ENCODE measurements at places on chromosomes 7 and 10. TPM values are rescaled to one million over a fixed set of nuclear protein-coding genes. Genes with fewer than 3 reads are reported as not detected.

- no peaks in the 10 kb centered on the region for H3K4me1 ChIP-seq
- H3K27me3 ChIP-seq, result no peaks in the 10 kb centered on the region
- H3K27ac ChIP-seq, result no peak overlapping the region
- no peak overlapping the region for H3K4me3 ChIP-seq
- H3K36me3 ChIP-seq, result peaks cover 3% of the 10 kb centered on the region
- peak; percentile 44 for DNase-seq
Observed at GRCh38 chr7:139673230-139673629, 104.6 kb downstream of the HIPK2 start.

GRCh38 chr7:85630904-85631600 is 444.2 kb upstream of the SEMA3D start:
- no peaks in the 10 kb centered on the region for H3K4me1 ChIP-seq
- no peak overlapping the region for H3K4me3 ChIP-seq
- H3K27ac ChIP-seq, result no peak overlapping the region
- H3K36me3 ChIP-seq, result no peaks in the 10 kb centered on the region
- no peak for DNase-seq
- no peaks in the 10 kb centered on the region for H3K27me3 ChIP-seq

DNA sequence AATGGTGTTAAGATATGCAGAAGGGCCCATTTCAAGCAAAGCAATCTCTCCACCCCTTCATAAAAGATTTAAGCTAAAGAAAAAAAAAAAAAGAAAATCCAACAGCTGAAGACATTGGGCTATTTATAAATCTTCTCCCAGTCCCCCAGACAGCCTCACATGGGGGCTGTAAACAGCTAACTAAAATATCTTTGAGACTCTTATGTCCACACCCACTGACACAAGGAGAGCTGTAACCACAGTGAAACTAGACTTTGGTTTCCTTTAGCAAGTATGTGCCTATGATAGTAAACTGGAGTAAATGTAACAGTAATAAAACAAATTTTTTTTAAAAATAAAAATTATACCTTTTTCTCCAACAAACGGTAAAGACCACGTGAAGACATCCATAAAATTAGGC is 28.6 kb downstream of the PPP3CB start:
- peaks cover 3% of the 10 kb centered on the region for H3K4me1 ChIP-seq
- peaks cover 7% of the 10 kb centered on the region for H3K36me3 ChIP-seq
- H3K27ac ChIP-seq, result no peak overlapping the region
- no peak overlapping the region for H3K4me3 ChIP-seq
- no peaks in the 10 kb centered on the region for H3K27me3 ChIP-seq
- no peak for DNase-seq

- no peaks in the 10 kb centered on the region for H3K4me1 ChIP-seq
- H3K4me3 ChIP-seq, result no peak overlapping the region
- no peak for DNase-seq
- no peaks in the 10 kb centered on the region for H3K36me3 ChIP-seq
- no peak overlapping the region for H3K27ac ChIP-seq
Observed at GRCh38 chr10:72630144-72630543, 4.3 kb upstream of the MICU1 start.

- H3K4me3 ChIP-seq, result no peak overlapping the region
- no peaks in the 10 kb centered on the region for H3K27me3 ChIP-seq
- H3K27ac ChIP-seq, result peak overlapping the region; percentile 22
- H3K4me1 ChIP-seq, result peaks cover 9% of the 10 kb centered on the region
Observed at GRCh38 chr7:74475243-74475986, 21.7 kb downstream of the GTF2IRD1 start.

- H3K27ac ChIP-seq, result no peak overlapping the region
- no peak overlapping the region for H3K4me3 ChIP-seq
- H3K4me1 ChIP-seq, result peaks cover 3% of the 10 kb centered on the region
- DNase-seq, result peak; percentile 28
- H3K27me3 ChIP-seq, result no peaks in the 10 kb centered on the region
Observed at GRCh38 chr10:124565565-124566221, 104.1 kb downstream of the LHPP start.

DNA sequence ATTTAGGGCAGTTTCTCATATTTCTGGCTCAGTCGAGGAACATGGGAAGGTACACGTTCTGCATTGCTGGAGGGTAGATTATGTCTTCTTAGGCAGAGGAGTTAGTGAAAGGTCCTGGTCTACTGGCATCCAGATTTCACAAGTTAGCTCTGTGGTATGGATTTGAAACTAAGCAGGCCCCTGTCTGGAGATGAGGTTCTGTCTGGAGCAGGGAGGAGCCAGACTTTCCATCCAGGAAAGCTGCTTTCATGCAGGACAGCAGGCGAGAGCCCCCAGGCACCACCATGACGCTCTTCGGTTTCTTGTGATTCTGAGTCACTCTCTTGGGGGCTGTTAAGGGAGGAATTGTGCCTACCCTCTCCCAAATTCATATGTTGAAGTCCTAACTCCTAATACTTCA is 184.3 kb downstream of the KIAA1217 start:
- DNase-seq, result no peak
- no peak overlapping the region for H3K4me3 ChIP-seq
- no peak overlapping the region for H3K27ac ChIP-seq
- no peaks in the 10 kb centered on the region for H3K4me1 ChIP-seq
- H3K27me3 ChIP-seq, result no peaks in the 10 kb centered on the region
- no peaks in the 10 kb centered on the region for H3K36me3 ChIP-seq

- H3K27ac ChIP-seq, result no peak overlapping the region
- no peaks in the 10 kb centered on the region for H3K4me1 ChIP-seq
- H3K27me3 ChIP-seq, result no peaks in the 10 kb centered on the region
- H3K4me3 ChIP-seq, result no peak overlapping the region
Observed at GRCh38 chr10:84243759-84244158, 1.1 kb upstream of the RGR start.

GRCh38 chr7:101546308-101546936 is 82.7 kb downstream of the MYL10 start:
- H3K27me3 ChIP-seq, result no peaks in the 10 kb centered on the region
- H3K4me1 ChIP-seq, result no peaks in the 10 kb centered on the region
- H3K27ac ChIP-seq, result no peak overlapping the region
- H3K4me3 ChIP-seq, result no peak overlapping the region
- DNase-seq, result no peak

DNA sequence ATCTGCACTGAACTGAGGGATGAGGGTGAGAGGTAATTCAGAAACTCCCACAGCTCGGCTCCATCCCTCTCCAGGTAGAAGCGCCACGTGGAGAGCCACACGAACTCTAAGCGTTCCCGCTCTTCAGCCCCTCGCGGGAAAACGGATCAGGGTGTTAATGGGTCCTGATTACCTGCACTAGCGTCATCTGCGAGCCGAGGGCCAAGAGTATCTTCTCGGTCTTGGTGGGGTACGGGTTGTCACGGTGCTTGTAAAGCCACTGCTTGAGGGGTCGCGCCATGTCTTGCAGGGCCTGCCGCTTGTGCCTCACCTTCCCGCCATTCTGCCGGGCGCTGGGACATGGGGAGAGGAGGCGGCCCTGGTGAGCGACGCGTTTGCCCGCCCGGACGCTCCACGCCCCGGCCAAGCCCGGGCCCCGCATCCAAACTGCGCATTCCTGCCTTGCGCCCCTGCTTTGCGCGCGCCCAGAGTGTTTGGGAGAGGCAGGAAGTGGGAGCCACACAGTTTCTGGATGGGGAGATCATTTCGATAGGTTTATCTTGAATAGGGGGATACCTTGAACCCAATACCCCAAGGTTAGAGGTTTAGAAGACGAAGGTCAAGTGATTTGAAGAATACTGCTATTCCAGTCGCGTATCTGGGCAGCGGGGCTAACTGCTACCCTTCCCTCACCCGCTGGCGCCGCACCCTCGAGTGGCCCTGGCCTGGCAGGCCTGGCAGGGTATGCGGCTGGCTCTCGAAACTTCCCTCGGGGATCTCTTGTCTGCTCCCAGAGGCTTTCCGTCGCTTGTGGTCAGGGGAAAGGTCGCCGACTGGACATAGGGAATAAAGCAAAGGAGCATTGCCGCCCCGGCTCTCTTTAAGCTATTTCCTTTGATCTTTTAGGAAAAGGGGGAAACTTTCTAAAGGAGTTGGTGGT is 4.2 kb downstream of the MKX start:
- H3K36me3 ChIP-seq, result no peaks in the 10 kb centered on the region
- H3K27me3 ChIP-seq, result peaks cover 68% of the 10 kb centered on the region
- H3K4me3 ChIP-seq, result no peak overlapping the region
- no peak for DNase-seq
- H3K27ac ChIP-seq, result no peak overlapping the region

GRCh38 chr10:130807721-130808120 is 503.8 kb downstream of the TCERG1L start:
- H3K27ac ChIP-seq, result no peak overlapping the region
- DNase-seq, result no peak
- no peaks in the 10 kb centered on the region for H3K4me1 ChIP-seq
- H3K27me3 ChIP-seq, result no peaks in the 10 kb centered on the region

DNA sequence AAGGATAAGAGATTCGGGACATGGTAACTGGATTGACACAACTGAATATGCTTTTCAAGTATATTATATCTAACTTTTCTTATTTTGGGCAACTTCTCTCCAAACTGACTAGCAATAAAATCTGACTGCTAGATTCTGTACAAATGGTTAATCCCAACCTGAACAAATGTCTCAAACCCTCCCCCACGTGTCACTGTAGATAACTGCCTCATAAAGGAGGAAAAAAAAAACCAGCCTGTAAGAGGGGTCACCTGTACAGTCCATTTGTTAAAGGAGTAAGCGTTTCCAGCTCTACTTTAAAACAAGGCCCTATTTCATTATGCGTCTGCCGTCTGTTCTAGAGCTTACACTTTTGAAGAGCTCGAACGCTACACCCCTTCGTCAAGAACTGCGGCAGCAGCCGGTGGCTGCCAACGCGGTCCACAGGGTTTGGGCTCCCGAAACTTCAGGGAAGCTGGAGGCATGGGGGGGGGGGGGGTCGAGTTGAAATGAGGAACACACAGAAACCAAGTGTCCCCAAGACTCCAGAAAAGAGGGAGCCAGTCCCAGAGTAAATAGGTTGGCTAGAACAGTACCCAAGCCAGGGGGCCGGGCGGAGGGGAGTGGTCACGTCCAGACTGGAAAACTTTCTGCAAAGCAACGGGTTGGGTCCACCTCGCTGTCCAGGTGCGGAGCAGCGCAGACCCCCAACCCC is 492 bp downstream of the COG5 start:
- no peaks in the 10 kb centered on the region for H3K27me3 ChIP-seq
- H3K4me1 ChIP-seq, result no peaks in the 10 kb centered on the region
- no peaks in the 10 kb centered on the region for H3K36me3 ChIP-seq
- peak overlapping the region; percentile 98 for H3K4me3 ChIP-seq
- DNase-seq, result no peak

DNA sequence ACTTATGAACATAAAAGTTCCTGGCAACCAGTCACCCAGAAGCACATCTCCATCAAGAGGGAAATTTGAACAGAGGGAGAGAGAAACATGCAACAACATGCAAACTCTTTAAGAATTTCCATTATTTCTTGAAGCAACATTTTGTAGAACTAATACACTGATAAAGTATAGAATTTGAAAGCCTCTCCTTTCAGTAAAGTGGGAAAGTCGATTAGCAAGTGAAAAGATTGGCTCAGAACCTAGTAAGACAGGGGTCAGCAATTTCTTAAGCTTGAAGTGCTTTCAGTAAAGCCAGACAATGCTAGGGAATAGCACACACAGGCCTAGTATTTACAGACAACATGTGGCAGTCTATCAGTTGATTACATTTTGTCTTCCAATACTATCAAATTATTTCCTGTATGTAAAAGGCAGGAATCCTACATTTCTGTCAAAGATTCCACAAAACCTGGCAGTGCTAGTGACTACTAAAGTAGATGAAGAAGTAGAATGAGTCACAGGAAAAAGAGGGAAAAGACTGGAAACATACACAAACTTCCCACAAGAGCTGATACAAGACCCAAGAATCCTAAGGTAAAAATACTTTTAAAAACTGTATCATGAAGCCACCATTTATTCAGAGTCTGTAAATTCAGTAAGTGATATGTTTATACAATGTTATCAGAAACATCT is 25.2 kb downstream of the DNAJC1 start:
- no peak overlapping the region for H3K27ac ChIP-seq
- peaks cover 18% of the 10 kb centered on the region for H3K4me1 ChIP-seq
- H3K36me3 ChIP-seq, result no peaks in the 10 kb centered on the region
- DNase-seq, result peak; percentile 32
- no peaks in the 10 kb centered on the region for H3K27me3 ChIP-seq

The GRID2IP gene
- 0.77 TPM for total RNA-seq
